ENCODE measurements at places on chromosomes 5 and 9.

GRCh38 chr9:134681061-134681661, 39.6 kb downstream of the COL5A1 start:
- peak; percentile 77 for DNase-seq

- peak; percentile 22 for DNase-seq
These were observed 207.0 kb downstream of the AUH start for GRCh38 chr9:91154686-91155085.

- DNase-seq, result peak; percentile 29
These were observed 1.3 kb downstream of the GNG10 start for GRCh38 chr9:111662576-111663300.

DNA sequence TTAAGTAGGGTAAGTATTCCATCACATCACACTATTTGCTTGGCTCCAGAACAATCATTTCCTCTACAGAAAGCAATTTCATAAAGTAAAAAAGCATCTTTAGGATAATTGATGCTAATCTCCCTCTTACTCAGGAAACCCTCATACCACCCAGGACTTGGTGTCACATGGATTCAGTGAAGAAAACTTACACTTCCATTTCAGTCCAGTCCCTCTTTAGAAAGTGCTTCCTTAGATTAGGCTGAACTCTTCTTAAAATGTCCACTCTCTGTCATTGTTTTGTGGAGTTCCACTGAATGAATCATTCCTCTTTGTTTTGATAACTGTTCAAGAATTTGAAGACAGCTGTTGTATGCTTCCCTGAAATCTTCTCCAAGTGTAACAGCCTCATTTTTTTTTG, 144.0 kb upstream of the ZNF462 start:
- peak; percentile 80 for DNase-seq

DNA sequence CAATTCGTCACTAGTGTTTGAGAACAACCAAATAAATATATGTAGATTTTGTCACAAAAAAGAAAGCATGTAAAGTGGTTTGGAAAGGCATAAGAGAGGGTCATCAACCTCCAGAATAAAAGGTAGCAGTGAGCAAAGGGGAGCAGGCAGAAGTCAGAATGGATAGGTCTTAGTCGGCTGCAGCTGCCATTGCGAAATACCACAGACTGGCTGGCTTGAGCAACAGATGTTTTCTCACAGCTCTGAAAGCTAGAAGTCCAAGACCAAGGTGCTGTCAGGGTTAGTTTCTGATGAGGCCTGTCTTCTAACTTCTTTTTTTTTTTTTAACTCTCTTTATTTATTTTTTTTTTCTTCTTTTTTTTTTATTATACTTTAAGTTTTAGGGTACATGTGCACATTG, 208.1 kb upstream of the PIK3R1 start:
- no peak for DNase-seq

DNA sequence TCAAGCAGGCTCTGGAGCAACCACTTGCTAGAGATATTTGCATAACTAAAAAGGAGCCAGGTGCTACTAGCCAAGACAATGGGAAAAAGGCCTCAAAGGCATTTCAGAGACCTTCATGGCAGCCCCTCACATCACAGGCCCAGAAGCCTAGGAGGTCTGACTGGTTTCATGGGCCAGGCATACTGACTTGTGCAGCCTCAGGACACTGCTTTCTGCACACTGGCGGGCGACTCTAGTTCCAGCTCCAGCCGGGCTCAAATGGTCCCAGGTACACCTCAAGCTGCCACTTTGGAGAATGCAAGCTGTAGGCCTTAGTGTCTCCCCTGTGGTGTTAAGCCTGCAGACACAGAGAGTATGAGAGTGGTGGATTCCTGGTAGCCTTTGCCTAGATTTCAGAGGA, 27.1 kb downstream of the COX7C start:
- no peak for DNase-seq

GRCh38 chr9:137311986-137312851, 10.1 kb upstream of the NRARP start:
- DNase-seq, result no peak

DNA sequence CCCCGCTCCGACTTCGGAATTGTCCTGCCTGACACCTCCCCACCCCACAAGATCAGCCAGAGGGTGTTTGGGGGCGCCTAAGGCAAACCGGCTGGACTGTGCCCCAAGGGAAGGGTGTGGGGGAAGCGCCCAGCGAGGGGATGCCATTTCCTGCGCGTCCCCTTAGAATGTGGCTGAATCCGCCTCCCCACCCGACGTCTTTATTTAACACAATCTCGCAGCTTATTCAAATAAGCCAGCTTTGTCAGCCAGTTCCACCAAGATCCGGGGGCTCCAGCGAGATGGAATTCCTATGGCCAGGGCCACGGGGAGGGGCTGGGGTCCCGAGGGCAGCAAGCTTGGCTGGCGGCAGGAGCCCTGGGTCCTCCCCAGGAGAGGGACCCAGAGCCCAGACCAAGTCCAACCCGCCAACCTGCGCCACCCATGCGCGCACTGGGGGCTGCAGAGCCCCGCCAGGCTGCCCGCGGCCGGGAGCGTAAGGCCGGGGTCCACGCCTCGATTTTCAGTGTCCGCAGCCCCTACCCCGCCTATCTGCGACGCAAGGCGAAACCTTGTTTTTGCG, 7.4 kb downstream of the IRX4 start:
- DNase-seq, result no peak

- no peak for DNase-seq
These were observed 785 bp upstream of the P4HA2 start for GRCh38 chr5:132228241-132229035.

- DNase-seq, result no peak
These were observed 311.5 kb upstream of the PDE4D start for GRCh38 chr5:60205071-60205470.

GRCh38 chr9:106531491-106531890, 331.5 kb upstream of the ZNF462 start:
- no peak for DNase-seq

DNA sequence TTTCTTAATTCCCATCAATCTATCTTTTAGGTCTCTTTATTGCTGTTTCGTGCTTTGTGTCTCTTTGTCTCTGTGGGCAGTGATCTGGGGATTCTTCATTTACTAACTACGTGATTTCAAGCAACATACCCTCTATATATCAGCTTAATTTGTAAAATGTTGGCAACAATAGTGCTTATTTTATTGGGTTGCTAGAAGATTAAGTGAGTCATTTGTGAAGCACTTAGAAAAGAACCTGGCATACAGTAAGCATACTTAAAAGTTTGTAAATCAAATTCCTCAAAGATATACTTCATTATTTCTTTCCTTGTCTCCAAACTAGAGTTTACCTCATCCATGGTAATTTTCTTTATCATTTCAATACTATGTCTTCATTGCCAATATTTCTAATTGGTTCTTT, 669.7 kb downstream of the MAT2B start:
- DNase-seq, result no peak

- peak; percentile 6 for DNase-seq
These were observed 68.3 kb downstream of the HMGCR start for GRCh38 chr5:75405296-75405695.

- DNase-seq, result no peak
These were observed 138.7 kb upstream of the SLC24A2 start for GRCh38 chr9:19927560-19927959.

DNA sequence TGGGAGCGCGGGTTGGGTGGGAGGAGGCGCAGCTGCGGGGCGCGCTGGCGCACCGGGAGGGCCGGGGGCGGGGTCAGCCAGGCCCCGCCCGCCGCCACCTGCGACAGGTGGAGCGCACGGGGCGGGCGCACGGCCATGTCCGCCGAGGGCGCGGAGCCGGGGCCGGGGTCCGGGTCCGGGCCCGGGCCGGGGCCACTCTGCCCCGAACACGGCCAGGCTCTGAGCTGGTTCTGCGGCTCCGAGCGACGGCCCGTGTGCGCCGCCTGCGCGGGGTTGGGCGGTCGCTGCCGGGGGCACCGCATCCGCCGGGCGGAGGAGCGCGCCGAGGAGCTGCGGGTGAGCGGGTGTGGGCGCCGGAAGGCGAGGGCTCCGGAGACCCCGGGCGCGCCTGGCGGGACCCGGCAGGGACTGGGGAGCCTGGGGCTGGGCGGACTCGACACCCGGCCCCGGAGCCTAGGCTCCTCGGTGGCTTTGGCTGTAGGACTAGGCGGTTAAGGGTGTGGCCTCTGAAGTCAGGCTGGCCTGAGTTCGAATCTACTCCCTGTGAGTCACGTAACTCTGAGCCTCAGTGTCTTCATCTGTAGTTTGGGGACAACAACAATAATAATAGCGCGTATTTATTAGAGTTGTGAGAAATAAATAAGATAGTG, at the start of gene BSPRY:
BSPRY (plus strand) TSS at position 97 of the 650 bp plus-strand sequence; CDS start at position 136, 39 bp downstream.
- DNase-seq, result no peak

GRCh38 chr5:170960567-170960966, 98.7 kb downstream of the RANBP17 start:
- no peak for DNase-seq

DNA sequence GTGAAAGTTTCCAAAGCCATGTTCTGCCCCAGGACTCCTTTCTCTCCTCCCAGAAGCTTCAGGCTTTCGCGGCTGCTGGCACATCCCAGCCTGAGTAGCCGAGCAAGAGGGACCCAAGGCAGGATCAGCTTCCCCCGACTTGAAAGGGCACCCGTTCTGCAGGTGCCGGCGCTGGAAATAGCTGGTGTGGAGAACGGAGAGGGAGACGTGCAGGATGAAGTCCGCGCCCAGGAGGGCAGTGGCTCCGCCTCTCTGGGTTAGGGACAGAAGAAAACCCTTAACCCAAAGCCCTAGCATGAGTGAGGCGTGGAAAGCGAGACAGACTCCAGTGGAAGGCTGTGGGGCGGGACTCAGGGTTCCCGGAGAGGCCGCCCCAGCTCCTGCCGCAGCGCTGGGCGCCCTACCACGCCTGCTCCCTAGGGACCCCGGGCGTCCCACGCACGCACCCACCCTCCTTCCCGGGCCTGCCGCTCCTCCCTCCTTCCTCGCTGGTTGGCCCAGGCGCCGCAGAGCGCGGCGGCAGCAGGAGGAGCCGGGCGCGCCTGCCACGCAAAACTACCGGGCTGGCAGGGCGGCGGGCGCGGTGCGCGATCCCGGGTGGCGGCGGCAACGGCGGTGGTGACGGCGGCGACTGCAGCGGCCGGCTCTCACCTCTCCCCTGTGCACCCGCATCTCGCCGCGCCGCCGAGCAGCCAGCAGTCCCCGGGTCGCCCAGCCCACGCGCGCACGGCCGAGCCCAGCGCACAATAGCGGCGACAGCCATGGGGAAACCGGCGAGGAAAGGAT, at the start of gene SLC1A1:
SLC1A1 (plus strand) TSS at position 550 of the 786 bp plus-strand sequence; CDS start at position 762, 212 bp downstream.
- DNase-seq, result peak; percentile 66

- DNase-seq, result no peak
These were observed 23.0 kb downstream of the PCDHGC5 start for GRCh38 chr5:141511771-141512325.

DNA sequence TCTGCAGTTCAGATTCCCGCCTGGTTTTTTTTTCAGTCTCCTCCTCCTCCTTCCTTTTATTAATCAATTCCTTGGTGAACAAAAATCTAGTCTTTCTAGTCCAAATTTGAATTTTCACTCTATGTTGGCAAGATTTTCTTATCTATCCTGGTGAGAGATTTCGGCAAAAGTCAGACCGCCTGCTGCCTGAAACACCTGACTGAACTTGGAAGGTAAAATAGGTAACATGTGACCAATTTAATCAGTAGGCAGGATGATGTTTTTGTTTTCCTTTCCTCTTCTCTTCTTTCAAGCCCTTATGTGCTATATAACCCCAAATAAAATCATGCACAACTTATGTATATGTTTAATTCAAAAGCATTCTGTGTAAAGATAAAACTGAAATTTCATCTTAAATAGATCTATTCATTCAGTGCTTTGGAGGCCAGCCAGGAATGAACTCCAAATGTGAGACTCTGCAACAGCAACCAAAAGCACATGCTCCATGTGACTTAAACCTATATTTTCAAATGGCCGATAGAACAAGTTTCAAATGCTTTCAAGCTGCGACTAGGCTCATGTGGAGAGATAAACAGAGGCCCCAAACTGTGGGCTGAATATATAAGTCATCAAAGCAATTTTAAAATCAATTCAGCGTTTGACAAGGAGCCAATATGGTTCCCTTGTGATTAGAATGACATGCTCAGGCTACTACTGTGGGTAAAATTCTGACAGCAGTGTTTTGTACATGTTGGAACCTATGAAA, 100.4 kb upstream of the SEMA6A start:
- DNase-seq, result no peak

DNA sequence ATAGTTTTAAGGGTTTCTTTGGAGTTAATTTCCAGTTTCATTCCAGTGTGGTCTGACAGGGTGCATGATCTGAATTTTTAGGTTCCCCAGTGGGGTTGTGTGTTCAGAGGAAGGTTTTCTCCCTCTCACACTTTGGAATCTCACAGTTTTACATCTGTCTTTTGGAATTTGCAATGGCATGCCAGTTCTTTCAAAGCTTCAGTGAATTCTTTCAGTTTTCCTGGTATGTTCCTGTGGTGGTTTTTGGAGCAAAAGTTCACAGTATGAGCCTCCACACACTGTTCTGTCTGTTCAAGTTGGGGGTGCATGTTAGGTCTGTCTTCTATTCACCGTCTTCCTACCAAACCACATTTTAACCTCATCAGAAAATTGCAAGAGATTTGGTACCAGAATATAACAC, 624.2 kb downstream of the KCTD16 start:
- DNase-seq, result peak; percentile 61

- DNase-seq, result no peak
These were observed 80.1 kb upstream of the TLR4 start for GRCh38 chr9:117624106-117624505.

DNA sequence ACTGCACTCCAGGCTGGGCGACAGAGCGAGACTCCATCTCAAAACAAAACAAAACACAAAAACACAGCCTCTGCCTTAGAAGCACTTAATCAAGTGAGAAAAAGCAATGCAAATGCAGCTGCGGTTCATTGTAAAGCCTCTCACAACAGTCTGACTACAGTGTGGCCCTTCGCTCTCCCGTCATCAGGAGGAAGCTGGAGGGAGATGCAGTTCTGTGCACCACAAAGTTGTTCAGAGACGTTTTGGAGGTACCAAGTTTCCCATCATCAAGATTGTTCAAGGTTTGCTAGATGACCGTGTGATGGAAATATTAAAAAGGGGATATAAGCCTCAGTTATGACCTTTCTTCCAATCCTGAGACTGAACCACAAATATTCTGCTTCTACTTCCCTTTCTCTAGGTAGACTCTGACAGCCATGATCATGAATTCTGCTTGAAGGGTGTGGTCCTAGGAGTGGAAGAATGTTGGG, 40.9 kb downstream of the SEC61B start:
- DNase-seq, result no peak

GRCh38 chr9:90815183-90815943, 13.7 kb downstream of the SYK start:
- DNase-seq, result no peak

GRCh38 chr5:146078566-146078965, 26.8 kb downstream of the PLAC8L1 start:
- DNase-seq, result no peak

- no peak for DNase-seq
These were observed 619.1 kb downstream of the CCDC171 start for GRCh38 chr9:16171911-16172310.

DNA sequence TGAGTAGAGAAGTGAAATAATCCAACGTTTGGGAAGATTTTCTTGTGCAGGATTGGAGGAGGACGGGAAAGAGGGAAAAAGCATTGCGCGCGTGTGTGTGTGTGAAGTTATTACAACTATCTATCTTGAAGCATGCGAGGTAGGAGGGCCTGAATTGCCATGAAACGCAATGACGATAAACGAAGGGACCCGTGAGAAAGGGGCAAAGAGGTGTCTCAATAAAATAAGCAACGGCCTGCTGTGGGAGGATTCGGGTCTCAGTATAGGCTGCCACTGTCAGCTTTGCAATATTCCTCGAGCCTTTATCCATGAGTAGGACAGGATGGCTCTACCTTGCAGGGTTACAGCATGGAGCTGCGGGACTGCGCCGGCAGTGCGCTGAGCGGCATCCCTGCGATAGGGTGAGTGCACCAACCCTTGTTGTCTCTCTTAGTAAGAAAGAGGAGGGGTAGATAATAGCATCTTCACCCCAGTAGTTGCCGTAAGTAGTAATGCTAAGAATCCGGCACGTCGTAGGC, 631 bp upstream of the RCL1 start:
- DNase-seq, result no peak
